ENCODE measurements at places on chromosomes 2 and 18.

DNA sequence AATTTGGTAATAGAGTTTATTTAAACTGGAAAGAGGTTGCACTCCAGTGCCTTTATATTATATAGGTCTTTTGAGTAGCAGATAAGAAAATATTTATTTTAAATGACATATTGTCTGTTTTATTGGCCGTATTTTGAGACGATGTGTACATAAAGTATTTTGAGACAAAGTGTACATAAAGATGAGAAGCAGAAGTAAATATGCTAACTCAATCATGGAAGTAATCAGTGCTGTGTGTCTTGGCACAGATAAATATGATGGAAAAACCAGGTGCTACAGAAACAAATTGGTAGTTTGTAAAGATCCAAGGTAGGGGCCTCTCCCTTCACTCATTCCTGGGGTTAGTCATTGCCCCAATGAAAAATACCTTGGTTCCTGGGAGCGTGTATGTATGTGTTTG lies 382.9 kb downstream of the DSEL start:
- DNase-seq: no peak

GRCh38 chr2:233147136-233147828 lies 87.1 kb downstream of the INPP5D start:
- no peak for DNase-seq

DNA sequence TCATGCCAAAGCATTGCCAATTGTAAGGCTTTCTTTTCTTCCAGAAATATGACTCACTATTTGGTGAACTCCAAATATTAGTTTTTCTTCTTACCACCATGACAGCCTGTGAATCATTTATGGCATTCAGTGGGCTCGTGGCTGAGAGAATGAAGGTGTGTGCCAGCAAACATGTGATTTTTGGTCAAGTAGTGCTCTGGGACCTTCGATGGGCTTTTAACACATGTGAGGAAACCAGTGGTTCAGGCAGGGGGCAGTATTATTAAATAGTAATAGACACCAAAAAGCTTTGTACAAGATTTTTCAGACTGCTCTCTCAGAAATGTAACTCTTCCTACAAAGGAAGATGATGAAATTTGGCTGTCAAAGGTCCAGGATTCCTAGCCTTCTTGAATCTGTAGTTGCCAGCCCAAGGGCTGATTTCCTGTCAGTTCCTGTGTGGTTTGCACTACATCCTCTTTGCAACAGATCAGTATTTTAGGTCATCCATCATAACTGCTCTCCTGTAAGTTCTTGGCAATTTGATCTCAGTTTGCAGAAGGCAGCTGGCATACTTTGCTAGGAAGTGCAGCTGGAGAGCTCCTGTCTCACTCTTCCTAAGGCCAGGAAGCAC lies 64.3 kb downstream of the BABAM2 start:
- peak; percentile 82 for DNase-seq

DNA sequence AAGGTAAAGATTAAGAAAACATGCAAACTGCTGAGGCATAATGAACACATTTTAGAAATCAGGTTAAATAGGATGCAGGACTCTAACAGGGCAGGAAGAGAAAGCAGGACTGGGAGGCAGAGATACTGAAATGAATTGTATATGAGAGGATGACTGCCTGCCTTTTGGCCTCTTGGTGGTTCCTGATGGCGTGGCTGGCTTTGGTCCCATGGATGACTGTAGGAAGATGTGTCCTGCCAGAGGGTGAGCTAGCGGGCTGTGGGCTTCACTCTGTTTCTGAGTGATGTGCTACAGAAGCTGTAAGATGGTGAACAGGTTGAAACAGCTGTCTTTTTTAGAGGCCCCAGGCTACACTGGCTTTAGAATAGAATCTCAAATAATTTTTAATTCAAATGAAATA lies 517.0 kb downstream of the SLC4A3 start:
- DNase-seq: no peak

GRCh38 chr2:870426-870825 lies 80.2 kb upstream of the SNTG2 start:
- DNase-seq: no peak

GRCh38 chr18:49185623-49186022 lies 234.9 kb upstream of the SMAD7 start:
- DNase-seq: no peak

- DNase-seq: peak; percentile 41
Measured at GRCh38 chr18:51867767-51868166, 472.2 kb upstream of the DCC start.

- no peak for DNase-seq
Measured at GRCh38 chr2:191746346-191747169, 68.6 kb downstream of the NABP1 start.

GRCh38 chr2:198162276-198162675 lies 357.9 kb downstream of the PLCL1 start:
- DNase-seq: no peak

GRCh38 chr2:203209538-203209937 lies 29.3 kb upstream of the CYP20A1 start:
- DNase-seq: no peak
